ENCODE measurements at places on chromosomes 4 and X.

DNA sequence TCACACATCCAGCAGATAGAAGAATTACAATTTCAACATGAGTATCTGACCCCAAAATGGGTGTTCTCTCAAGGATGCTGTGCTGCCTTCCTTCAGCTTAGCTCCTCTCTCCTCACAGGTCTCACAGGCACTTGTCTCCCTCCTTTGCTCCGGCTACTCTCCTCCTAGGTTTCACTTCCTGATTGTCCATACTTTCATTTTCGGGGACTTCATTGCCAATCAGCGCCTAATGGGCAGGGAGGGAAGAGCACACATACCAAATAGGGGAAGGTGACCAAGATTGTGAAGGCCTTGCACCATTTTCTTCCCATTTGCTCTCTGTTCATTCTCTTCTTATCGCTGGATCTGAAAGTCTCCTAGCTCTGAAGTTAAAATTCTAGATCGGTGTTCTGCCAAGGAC lies 125.4 kb upstream of the EOLA2 start:
- DNase-seq = no peak

- no peak for DNase-seq
Measured at GRCh38 chrX:101484135-101484534, 1.1 kb upstream of the ARMCX4 start.

DNA sequence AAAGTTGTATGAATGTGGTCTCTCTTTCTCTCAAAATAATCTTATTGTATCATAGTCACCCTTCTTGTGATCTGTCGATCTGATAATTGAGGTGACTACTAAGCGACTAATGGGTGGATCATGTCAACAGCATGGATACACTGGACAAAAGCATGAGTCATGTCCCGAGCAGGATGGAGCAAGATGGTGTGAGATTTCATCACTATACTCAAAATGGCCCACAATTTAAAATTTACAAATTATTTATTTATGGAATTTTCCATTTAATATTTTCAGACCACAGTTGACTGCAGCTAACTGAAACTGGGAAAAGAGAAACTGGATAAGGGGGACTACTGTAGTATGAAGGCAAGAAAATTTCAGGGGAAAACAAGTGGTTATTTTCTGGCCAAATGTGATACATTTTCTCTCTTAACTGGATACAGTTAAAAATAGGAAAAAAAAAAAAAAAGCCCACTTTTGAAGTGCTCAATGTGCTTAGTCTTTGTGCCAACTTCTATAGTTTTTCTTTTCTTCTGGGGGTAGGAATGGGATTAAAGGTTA lies 25.3 kb downstream of the FAM241A start:
- DNase-seq = no peak

DNA sequence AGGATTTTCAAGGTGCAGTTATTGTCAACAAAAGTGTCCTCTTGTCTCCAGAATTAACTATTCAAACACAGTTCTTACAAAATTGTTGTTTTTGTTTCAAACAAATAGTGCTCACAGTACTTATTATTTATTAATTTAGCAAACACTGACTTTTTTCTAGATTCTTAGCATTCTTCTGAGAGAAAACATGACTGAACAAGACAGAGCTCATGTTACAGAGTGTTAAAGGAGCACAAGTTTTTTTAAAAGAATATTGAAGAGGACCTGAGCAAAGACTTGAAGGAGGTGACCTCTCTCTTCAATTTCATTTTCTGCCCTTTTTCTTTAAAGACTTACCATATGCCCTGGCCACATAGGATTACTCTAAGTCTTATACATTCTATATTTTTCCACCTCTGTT lies 2220.3 kb upstream of the AGA start:
- DNase-seq = no peak

DNA sequence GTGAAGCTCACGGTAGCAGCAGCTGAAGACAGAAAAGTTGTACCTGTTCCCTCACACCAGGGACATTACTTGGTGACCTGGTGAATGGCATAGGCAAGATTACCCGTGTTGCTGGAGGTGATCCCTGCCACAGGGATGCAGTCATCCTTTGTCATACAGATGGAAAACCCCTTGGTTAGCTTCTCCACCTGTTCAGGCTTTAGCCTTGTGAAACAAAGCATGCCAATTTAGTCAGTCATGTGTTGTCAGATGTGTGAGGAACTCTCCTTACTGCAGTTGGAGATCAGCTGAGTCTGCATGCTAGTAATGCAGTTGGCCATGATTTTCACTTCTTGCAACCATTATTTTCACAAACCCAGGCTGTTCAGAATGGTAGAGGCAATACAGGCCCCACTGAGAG lies 41.0 kb downstream of the AMELX start:
- no peak for DNase-seq

DNA sequence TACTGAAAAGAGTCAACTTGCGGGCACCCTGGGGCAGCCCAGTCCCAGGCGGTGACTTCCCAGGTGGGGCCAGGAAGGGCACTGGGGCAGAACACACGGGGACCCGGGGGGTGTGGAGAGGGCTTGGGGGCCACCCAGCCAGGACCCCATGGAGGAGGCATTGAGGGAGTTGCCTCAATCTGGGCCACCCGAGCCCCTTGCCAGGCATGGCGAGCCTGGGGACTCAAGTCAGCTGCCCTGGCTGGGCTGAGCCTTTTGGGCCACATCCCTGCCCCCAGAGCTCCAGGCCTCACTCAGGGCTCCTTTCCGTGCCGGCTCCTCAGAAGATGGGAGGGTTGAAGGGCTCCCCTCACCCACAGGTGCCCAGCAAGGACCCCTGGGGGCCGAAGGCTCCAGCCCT lies 6.6 kb upstream of the CPLX1 start:
- DNase-seq = no peak

GRCh38 chr4:58205446-58206235 lies 1095.5 kb upstream of the IGFBP7 start:
- no peak for DNase-seq

GRCh38 chrX:77014377-77015372 lies 432.5 kb upstream of the FGF16 start:
- DNase-seq = peak; percentile 11

DNA sequence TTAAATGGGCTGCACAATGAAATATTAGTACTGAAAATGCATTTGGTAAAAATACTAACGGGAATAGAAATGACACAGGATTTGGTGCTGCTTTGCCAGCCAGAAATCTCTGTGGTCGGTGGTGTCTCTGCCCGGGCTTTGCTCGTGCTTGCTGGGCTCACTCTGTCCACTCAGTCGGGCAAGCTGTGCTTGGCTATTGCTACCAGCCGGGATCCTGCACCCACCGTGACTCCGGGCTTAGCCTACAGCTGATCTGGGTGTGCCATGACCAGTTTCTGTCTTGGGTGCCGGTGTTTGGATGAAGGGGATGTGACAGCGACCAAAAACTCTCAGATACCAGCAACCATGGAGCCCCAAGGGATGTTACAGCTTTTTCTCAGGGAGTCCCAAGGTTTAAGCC lies 487.7 kb downstream of the TECRL start:
- no peak for DNase-seq

Data from endothelial cell (in vitro differentiated cells).